CD8-positive, alpha-beta memory T cell (primary cell): ENCODE measurements at places on chromosomes 4 and X.
A peak's percentile ranks its signal among the peaks of the same experiment; 100 is the strongest.

DNA sequence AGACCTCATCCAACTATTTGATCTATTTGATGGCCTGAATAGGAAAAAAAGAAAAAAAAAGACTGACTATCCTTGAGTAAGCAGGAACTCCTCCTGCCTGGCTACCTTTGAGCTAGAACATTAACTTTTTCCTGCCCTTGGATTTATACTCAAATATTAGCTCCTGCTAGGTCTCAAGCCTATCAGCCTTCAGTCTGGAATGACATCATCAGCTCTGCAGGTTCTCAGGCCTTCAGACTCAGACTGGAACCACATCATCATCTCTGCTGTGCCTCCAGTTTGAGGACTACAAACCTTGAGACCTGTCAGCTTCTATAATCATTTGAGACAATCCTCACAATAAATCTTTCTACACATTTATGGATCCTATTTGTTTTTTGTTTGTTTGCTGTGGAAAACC is 754.0 kb upstream of the SLIT2 start:
- DNase-seq = no peak

DNA sequence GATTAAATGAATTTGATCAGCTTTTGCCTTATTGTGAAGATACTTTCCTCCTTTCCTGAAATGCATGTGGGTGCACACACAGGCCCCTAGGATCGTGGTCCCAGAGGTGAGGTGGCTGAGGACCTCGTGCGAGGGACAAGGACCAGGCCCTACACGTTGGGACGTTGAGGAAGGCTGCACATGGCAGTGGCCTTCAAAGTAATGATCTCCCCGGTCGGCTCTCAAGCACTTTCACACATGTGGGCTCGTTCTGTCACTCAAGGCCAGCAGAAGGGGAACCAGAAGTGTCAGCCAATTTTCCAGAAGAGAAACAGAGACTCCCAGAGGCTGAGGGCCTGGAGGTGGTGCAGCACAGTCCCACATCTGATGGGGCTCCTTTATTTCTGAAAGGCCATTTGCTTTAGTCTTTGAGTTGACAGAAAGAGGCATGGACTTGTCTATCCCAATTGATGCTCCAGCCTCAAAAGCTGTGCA is 196.8 kb downstream of the AFAP1 start:
- DNase-seq = no peak

GRCh38 chr4:129344058-129344457 is 248.1 kb downstream of the C4orf33 start:
- no peak for DNase-seq

DNA sequence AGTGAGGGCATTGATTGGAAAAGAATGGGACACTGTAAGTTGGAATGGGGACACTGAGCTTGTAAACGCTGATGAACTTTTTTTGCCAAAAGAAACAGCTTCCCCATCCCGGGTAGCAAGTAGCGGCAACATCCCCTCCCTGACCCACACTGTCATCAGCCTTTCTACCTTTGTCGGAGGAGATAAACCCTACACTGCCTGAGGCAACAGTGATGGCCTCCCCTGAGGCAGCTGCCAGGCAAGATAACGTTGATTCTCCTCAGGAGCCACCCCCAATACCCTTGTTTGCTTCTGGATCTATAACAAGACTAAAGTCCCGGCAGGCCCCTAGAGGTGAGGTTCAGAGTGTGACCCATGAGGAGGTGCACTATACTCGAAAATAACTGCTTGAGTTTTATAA is 10.3 kb upstream of the RAB33B start:
- DNase-seq = no peak

- DNase-seq = no peak
Observed at GRCh38 chr4:123297836-123298235, 98.8 kb upstream of the SPRY1 start.

- no peak for DNase-seq
Observed at GRCh38 chrX:6456196-6456595, 78.7 kb downstream of the VCX3A start.

GRCh38 chr4:53500546-53500945 is 90.7 kb downstream of the LNX1 start:
- no peak for DNase-seq

DNA sequence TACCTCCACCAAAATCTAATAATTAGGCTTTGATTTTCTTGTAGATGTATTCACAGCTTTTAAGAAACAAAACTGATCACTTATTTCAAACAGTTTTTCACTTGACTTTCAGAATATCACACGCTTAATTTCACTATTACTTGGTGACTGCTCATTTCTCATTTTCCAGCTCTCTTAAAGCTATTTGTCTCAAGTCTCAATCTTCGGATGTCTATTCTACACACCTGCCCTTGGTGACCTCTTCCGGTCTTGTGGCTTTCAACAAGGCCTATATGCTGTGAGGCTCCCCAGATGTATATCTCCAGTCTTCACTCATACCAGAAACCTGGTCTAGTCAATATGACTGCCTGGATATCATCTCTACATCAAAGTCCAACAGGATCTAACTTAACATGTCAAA is 34.9 kb upstream of the ANXA10 start:
- no peak for DNase-seq

- no peak for DNase-seq
Observed at GRCh38 chrX:35733879-35734278, 64.3 kb upstream of the MAGEB16 start.

- no peak for DNase-seq
Observed at GRCh38 chr4:172357006-172357540, 543.9 kb downstream of the GALNTL6 start.

DNA sequence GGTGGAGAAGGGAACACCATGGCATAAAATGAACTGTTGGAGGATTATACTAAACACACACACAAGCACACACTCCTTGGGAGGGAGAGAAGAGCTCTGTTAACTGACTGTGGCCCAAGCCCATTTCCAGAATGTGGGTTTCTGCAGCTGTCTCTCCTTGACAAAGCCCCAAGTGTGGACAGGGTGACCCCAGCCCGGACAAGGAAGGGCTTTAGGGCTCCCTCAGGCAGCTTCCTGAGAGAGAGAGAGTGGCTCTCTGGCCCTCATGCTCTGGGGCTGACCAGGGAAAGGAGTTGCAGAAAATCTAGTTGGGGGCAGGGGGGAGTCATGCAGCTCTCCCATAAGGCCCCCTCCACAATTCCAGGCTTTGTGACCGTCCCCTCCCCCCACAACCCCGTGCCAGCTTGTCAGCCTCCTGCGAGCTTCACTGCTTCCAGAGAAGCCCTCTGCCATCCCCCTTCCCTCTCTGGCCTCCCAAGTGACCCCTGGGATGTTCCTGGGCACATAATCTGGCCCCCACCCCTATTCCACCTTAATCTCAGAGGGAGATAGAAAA is 590 bp downstream of the ARHGEF9 start:
- no peak for DNase-seq

DNA sequence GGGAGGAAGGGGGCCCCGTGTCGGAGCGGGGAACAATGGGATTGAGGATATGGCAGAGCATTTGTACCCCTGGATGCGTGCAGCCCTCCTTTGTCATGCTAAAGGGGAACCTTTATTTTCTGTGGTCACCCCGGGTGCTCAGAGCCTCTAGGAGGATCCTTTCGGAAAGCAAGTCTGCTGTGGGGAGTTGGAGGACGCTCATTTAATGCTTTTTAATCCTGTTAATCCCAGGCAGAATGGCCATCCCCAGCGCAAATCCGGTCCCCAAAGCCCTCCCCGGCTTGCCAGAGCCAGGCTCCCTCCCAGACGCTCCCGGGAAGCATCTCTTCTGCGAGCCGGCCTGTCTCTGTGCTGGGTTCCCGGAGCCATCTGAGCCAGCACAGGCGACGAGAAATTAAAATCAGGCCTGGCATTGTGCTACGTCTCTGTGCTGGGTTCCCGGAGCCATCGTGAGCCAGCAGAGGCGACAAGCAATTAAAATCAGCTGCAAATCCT is 113.2 kb upstream of the PPP2R3B start:
- DNase-seq = no peak

GRCh38 chr4:53490965-53491622 is 100.2 kb downstream of the LNX1 start:
- no peak for DNase-seq

DNA sequence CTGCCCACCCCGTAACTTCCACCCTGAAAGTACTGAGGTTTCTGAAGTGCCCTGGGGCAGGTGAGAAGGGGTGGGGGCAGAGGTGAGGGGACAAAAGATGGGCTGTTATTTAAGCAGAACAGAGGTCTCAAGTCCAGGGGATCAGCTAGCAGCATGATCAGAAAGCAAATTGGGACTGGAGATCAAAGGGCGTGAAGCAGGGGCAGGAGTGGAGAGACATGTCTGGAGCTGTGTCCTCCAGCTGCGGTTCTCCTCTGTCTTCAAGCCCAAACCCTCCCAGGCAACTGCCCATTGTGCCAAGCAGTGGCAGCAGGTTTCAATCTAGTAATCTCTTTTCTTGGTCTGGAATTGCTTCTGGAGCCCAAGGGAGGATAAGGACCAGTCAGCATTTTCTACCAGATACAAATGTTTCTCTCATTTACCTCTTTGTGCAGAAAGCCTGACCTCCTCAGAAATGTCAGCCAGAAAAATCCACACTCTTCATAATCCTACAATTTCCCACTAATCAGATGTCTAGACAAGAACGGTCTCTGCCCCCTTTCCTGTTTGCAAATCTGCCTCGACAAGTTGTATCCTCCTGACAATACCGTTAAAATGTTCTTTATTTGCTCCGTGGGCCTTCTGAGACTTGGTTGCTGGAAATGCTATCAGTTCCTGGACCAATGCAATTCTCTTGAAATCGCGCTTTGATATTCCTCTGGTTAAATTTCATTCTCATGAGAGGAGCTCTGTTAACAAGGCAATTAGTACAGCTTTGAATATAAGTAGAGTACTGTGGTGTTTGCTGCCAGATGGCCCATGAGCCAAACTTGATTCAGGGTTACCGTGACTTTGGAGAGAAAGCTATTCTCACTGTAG is 23.2 kb upstream of the RASL11B start:
- no peak for DNase-seq

- DNase-seq = no peak
Observed at GRCh38 chrX:19188566-19188965, 66.3 kb upstream of the ADGRG2 start.

- peak; percentile 34 for DNase-seq
Observed at GRCh38 chr4:1200425-1201035, 28.1 kb upstream of the SPON2 start.

DNA sequence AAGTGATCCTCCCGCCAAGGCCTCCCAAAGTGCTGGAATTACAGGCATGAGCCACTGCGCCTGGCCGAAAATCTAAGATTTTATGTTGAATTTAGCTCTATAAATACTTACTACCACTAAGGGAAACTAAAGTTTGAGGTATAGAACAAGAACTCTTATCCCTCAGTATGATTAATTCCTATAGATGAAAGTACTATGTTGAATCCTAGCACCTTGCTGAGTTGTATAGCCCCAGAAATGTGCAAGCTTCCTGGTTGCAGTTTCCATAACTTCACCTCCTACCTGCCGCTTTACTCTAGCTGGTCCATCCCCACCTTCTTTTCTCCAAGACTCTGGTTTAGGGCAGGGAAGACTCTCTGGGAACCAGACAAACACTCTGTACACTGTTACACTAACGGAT is 11.8 kb upstream of the TSPAN5 start:
- no peak for DNase-seq

DNA sequence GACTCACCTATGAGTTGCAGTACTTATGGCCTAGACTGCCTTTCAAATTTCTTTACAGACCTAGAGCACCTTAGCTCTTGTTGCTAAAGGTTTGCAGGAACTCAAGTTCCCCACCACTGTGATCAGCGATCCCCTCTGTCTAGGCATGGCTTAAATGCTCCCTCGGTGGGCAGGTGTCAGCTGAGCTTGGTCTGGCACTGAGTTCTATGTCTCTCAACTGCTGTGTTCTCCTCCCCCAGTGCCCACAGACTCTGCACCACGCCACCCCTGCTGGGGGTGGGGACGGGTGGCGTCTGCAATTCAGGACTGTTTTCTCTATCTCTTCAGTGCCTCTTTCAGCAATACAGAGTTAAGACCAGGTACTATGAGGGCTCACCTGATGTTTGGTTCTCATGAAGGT is 30.5 kb downstream of the TMEM271 start:
- DNase-seq = no peak

DNA sequence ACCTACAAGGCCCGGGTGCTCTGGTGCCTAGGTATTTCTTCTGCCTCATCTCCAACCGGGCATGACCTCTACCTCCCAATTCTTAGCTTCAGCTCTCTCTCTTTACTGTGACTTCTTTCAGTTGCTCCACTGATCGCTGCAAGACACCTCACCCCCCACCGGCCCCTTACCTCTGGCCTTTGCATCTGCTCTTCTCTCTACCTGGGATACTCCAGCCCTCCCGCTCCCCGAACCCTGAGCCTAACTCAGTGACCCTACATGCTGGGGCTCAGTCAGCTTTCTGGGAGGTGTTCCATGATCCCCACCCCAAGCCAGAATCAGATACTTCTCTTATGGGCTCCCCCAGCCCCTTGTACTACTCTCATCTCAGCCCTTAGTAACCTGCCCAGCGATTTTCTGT is 99.6 kb downstream of the EFNB1 start:
- DNase-seq = no peak

DNA sequence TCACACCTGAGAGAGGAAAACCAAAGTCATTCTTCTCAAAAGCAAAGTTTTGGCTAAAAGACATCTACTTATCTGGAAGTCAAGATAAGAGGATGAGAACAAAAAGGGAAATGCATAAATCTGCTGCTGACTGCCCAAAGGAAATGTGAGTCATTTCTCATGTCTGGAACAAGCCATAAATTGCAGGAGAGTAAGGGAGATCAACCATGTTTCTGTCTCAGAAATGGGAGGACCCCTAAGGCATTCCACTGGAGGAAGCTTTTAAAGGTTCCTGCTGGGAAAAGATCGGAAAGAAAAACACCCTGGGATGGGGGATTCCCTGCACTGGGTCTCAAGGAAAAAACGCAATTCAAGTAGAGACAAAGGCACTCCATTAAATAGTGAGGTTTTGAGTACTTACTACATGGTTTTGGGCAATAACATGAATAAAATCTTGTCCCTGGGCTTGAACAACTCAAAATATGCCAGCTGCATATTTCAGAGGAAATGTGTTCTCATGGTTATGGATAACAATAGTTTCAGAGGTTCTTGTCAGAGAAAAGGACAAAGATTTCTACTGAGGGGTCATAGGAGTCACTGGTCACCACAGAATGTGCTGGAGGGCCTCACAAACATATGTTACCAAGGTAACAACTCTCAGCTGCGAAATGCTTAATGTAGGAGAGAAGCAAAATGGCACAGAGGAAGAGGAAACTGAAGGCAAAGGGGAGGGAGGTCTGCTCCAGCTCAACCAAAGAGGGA is 19.3 kb downstream of the GPR143 start:
- DNase-seq = no peak

- DNase-seq = peak; percentile 71
Observed at GRCh38 chr4:101019941-101020401, 327.4 kb downstream of the PPP3CA start.

DNA sequence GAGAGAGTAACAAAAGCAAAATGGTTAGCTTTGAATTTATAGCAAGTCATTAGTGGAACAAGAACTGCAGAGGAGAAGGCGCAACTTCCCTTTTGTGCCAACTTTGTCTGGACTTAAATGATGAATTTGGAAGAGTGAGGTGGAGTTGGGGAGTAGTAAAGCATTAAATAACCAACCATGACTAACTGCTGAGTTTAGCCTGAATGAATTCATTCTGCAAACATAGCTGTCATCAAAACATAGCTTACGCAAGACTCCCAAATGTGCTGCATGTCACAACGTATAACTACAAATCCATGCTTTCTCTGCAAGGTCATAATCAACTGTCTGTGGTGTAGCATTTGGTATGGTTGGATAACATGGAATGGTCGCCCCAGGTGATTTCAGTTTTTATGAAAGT is 75.9 kb upstream of the RPL34 start:
- no peak for DNase-seq

- no peak for DNase-seq
Observed at GRCh38 chr4:146522869-146523205, 1.1 kb upstream of the SLC10A7 start.
